KBM-7 (cell line): ENCODE measurements at places on chromosomes 16 and 17.

DNA sequence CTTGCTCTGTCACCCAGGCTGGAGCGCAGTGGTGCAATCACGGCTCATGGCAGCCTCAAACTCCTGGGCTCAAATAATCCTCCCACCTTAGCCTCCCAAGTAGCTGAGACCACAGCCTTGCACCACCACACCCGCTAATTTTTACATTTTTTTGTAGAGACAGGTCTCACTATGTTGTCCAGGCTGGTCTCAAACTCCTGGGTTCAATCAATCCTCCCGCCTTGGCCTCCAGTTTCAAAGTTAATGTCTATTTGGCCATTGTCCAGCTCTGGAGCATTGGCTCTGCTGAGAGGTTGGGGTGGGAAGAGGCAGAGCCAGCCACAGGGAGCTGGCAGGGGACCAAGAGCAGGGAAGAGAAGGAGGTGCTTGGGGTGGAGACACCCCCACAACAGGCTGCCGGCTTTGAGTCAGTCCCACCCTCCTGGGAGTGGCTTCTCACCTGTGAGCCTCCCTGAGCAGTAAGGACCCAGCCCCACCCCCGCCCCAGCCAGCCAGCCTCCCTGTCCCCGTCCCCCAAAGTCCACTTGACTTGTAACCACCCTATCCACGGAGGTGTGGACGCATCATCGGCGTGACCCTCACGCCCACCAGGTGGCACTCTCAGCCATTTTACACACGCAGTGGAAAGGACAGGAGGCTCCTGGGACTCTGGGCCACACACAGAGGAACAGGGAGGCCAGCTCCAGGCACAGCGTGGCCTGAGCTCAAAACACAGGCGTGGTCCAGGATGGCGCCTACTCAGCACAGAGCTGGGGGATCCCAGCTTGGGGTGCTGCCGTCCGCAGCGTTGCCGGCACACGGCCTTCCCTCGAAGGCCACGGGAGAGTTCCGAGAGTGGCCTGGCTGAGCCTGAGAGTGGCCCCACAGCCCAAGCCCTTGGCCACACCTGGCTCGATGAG lies 22.8 kb upstream of the PVALEF start:
- peak; percentile 74 for DNase-seq

DNA sequence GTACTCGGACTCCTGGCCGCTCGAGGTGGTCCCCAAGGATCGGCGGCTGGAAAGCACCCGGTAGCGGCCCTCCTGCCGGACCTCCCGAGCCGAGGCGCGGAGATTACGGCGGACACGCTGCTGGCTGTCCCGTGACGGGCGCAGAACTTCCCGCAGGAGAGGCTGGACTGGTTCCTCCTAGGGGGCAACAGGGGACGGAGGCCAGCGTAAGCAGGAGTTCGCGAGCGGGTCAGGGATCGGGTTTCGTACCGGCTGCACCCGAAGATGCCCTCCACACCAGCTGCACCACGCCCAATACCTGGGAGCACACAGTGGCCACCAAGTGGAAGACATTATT lies 341 bp downstream of the SLC7A6OS start:
- no peak for DNase-seq

- no peak for DNase-seq
Measured at GRCh38 chr17:4724650-4725049, 6.6 kb upstream of the MED11 start.

- DNase-seq = peak; percentile 42
Measured at GRCh38 chr17:82332669-82333278, 792 bp downstream of the SECTM1 start.

- DNase-seq = no peak
Measured at GRCh38 chr16:1793578-1794220, at the start of gene IGFALS. Gene IGFALS, minus strand, starts transcription at chr16:1793705. Its CDS starts 53 bp downstream, at chr16:1793652.

GRCh38 chr17:52025236-52025635 lies 133.3 kb downstream of the CA10 start:
- no peak for DNase-seq

DNA sequence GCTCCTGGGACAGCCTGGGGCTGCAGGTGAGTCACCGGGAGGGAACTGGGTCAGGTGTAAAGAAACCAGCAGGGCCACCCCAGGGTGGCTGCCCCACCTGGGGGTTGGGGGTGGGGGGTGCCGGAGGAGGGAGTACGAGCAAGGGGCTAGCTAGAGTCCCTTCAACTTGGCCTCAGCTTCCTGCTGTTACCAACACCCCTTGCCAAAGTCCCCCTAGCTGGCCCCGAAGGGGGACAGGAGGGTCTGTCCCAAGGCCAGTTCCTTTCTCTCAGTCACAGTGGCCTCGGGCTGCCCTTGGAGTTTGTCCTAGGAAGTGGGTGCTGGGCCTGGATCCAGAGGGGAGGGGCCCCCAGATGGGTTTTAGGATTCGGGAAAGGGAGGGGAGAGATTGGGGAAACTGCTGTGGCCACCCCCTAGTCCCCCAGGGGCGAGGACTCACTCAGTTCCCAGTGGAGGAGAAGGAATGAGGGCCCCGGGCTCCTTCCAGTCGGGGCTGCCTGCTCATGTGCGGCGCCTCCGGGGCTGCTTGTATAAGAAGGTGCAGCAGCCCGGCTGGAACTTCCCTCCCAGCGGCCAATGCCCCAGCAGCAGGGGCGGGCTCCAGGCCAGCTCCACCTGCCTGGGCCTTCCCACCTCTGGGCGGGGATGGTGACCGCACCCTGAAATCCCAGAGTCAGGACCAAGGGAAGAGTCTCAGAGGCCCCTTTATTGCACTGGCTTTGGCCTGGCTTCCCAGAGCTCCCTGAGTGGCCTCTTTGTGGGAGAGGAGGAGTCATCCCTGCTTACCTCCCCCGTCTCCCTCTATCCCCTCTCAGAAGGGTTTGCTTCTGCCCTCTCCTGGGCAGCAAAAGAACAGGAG lies 7.3 kb downstream of the ARHGAP27 start:
- peak; percentile 89 for DNase-seq

DNA sequence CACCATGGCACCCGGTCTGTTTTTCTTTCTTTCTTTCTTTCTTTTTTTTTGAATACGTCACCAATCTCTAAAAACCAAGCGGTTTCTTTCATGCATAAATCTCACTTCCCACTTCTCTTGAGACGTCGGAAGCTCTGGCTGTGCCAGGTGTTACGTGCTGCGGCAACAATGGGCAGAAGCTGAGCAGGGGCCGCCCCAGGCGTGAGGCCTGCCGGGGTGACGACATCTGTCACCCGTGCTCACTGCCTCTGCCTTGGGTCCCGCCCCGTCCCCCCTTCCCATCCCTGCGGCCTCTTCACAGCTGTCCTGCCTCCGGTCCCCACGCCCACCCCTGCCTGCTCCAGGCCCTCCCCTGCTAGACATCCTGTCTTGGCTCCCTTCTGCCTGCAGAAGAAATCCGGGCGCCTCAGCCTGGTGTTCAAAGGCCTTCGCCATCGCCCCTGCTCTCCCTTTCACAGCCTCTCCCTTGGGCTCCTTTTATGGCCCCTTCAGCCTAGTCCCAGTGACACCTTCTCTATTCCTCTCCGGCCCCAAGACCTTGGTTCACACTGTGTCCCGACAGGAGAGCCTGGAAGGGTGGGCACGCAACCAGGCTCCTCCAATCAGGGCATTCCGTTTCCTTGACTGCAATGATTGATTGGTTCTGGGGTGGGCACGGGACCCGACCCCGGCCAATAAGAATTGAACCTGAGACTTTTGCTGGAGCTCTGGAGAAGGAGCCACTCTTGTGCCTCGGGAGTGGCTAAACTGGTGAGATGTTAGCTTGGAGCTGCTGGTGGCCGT lies 4.8 kb downstream of the P2RX1 start:
- no peak for DNase-seq

DNA sequence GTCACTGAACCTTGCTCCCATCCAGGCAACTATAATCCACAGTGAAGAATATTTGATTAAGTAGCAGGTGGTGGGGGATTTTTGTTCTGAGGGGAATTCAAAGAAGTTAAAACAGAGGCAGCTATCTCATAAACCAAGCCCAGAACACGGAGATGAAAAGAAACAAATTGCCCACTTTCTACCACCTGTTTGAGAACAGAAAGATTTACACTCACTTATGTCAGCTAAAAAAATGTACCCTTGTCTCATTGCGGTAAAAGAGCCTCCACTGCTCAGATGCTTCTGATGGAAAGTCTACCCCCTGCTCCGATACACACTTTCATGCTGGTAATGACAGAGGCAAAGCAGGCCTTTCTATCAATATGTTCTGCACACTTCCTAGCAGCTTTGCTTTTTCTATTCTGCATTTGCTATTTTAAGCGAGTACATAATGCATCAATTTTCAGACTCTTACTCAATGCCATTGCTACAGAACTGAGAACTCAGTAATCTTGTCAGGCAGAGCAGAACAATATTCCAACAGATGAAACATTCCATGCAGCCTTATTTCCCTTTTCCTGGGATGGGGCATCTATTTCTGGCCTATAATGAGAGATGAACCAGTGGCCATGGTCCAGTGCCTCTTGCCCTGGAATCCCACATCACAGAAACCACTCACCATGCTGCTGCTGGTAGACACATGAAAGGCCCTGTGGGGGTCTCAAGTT lies 29.0 kb downstream of the CDK5R1 start:
- DNase-seq = no peak

DNA sequence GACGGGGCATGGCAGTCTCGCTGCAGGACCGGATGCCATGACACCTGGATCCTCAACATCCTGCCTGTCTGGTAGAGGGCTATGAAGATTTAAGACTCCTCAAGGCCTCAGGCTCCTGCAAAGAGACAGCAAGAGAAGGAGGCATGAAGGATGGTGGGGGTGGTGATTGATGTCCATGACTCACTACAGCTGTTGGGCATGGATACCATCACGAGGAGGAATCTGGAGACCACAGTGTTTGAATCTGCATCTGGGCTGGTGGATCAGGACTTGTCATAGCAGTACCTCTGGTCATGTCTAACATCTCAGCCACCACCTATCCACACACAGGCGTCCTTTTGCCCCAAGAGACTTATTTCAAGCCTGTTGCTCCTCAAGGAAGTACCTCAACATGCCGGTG lies 50.2 kb upstream of the WSCD1 start:
- no peak for DNase-seq

DNA sequence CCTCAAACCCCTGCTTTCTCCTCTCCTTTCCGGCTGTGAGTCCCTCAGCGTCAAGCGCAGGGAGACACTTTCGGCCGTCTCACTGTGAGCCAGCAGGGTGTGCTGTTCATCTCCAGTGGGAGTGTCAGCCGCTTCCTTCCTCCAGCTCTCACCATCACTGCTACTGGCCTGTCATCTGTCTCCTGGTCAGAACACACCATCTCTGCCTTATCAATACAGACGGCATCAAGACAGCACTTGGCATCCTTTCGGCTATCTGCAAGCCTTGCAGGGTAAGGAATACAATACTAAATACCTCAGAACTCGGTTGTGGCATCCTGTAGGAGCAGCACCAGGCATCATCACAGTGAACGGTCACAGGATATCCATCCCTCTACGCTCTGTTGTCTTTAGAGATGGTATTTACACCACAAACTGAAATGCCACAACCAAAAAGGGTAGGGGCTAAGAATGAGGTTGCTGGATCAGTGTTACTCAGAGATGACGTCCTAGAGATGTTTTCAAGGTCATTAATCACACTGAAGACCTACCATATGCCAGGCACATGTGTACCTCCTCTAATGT lies 20.7 kb upstream of the CMTM4 start:
- DNase-seq = peak; percentile 74

GRCh38 chr16:78869492-78869891 lies 731.0 kb downstream of the MAF start:
- no peak for DNase-seq

DNA sequence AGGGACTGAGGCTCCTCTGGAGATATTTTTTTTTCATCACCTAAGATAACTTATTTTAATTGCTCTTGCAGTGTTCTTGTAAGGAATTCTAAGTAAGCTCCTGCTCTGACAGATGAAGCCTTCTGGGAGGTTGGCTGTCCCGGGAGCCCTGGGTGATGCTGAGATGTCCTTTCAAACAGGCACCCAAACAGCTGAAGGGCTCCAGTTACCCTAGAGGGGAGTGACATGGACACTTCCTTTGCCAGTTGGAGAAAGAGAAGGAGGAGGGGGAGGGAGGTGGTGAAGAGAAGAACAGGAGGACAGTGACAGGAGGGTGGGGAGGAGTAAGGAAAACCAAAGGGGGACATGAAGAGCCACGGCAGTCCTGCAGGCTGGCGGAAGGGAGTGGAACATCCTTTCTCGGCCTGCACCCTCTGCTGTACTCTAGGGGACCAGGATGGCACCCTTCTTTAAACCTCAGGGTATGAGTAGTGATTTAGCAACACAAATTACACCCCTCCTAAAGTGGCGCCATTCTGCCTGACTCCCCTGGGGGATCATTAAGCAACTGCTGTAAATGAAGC lies 51.8 kb downstream of the MYH3 start:
- no peak for DNase-seq

DNA sequence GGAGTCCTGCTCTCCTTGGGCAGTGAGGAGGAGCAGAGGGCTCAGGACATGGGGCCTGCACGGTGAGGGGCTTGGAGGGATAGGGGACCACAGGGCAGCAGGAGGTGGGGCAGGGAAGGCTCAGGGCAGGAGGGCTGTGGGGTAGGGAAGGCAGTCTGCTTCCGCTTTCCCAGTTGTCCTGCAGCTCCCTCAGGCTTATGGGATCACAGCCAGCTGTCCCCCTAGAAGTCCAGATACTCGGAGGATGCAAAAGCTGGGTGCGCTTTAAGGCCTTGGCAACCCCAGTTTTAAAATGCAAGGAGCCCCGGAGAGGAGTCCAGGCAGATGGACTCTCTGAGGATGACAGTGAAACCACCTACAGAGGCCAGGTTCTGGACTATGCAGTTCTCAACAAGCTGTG lies 299.1 kb upstream of the FOXF1 start:
- no peak for DNase-seq

- no peak for DNase-seq
Measured at GRCh38 chr16:23710008-23710407, 3.0 kb downstream of the ERN2 start.

DNA sequence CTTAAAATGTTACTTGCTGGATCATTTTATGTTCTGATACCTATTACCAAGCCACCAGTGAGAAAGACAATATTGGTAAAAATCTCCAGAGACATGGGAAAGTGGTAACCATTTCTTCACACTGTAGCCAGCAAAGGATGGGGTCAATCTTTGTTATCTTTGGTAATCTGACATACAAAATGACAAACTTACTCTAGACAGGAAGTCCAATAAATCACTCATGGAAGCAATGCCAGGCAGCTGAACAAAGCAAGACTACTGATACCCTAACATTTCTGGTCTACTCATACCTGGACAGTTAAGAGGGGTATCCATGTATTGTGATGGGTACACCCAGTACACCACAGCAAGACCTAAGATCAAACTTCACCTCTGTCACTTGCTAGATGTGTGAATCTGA lies 19.0 kb downstream of the GRB2 start:
- no peak for DNase-seq

- DNase-seq = no peak
Measured at GRCh38 chr17:70776441-70776840, 607.1 kb downstream of the KCNJ2 start.
